Endodermal cell (in vitro differentiated cells): ENCODE measurements at places on chromosomes 5 and 9. TPM values are rescaled to one million over a fixed set of nuclear protein-coding genes. Genes with fewer than 3 reads are reported as not detected.
A peak's percentile ranks its signal among the peaks of the same experiment; 100 is the strongest.

- no peaks in the 10 kb centered on the region for H3K27me3 ChIP-seq
- H3K36me3 ChIP-seq: peaks cover 34% of the 10 kb centered on the region
- no peaks in the 10 kb centered on the region for H3K4me1 ChIP-seq
Measured at GRCh38 chr9:136860933-136861873, 4.9 kb downstream of the EDF1 start.

DNA sequence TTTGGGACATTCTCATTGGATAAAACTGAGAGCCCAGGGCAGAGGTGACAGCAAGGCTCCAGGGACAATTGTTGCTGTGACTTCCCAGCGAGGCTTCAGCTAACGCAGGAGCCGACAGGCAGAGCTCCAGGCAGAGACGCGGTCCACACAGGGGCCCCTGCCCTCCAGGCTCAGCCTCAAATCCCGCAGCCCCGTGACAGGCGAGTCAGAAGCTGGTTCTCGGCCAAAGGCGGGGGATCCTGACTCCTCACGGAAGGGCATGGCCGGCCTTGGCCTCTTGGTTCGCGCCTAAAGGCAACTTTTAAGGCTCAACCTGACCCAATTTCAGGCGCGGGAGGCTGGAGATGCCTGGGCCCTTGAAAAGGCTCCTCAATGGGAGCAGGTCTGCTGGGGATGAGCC lies 21.3 kb downstream of the SLC12A7 start:
- no peak overlapping the region for H3K4me3 ChIP-seq
- peaks cover 20% of the 10 kb centered on the region for H3K36me3 ChIP-seq
- peak overlapping the region; percentile 57 for H3K27ac ChIP-seq
- H3K4me1 ChIP-seq: no peaks in the 10 kb centered on the region
- DNase-seq: no peak
- H3K27me3 ChIP-seq: no peaks in the 10 kb centered on the region

- no peaks in the 10 kb centered on the region for H3K27me3 ChIP-seq
- peaks cover 67% of the 10 kb centered on the region for H3K36me3 ChIP-seq
- no peaks in the 10 kb centered on the region for H3K4me1 ChIP-seq
Measured at GRCh38 chr5:135332519-135333150, 66.4 kb downstream of the MACROH2A1 start.

DNA sequence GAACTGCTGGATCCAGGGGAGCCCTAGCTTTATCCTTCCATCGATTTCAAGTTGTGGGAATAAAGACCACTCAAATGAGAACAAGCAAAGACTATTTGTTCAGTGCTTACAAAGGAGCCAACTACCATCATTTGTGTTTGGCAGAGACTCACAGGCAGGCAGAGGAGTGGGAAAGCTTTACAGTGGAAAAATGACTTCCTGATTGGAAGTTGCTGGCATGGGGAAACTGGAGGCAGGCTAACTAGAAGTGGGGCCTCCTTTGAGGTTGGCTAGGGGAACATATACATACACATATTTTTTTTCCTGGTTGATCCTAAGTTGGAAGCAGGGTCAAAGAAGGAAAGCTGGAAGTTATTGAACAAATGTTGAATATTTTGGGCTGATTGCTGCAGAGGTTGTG lies 121.7 kb downstream of the ACTBL2 start:
- H3K4me1 ChIP-seq: no peaks in the 10 kb centered on the region
- no peak for DNase-seq
- H3K36me3 ChIP-seq: no peaks in the 10 kb centered on the region
- H3K27me3 ChIP-seq: no peaks in the 10 kb centered on the region
- H3K4me3 ChIP-seq: no peak overlapping the region
- no peak overlapping the region for H3K27ac ChIP-seq

DNA sequence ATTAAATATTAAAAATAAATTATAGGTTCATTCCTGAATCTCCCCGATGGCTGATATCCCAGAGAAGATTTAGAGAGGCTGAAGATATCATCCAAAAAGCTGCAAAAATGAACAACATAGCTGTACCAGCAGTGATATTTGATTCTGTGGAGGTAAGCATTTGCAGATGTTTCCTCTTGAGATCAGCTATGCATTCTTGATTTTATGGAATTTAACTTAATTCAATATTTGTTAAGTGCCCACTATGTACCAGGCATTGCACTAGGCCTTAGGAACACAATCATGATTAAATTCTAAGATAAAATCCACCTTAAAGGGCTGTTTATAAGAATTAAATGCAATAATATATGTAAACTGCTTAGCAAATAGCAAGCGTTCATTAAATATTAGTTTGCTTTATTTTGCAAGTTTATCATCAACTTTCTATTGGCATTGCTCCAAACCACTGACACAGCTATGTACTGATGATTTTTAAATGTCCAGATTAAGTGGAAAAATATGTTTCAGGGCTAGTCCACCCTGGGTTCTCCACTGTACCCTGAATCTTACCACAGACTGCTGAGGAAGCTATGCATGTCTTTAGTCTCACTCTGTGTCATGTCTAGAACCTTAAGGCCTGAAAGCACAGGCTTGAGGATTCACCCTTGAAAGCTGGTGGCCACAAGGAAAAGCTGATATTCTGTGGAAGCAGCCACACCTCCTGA lies 33.2 kb downstream of the SLC22A4 start:
- H3K4me1 ChIP-seq: peaks cover 10% of the 10 kb centered on the region
- no peak overlapping the region for H3K27ac ChIP-seq
- no peaks in the 10 kb centered on the region for H3K36me3 ChIP-seq

- DNase-seq: no peak
- no peaks in the 10 kb centered on the region for H3K36me3 ChIP-seq
- H3K27me3 ChIP-seq: no peaks in the 10 kb centered on the region
- H3K4me1 ChIP-seq: no peaks in the 10 kb centered on the region
- H3K4me3 ChIP-seq: no peak overlapping the region
Measured at GRCh38 chr5:55600497-55601203, 65.9 kb upstream of the PLPP1 start.

GRCh38 chr5:21680196-21680595 lies 1172.9 kb downstream of the CDH12 start:
- no peaks in the 10 kb centered on the region for H3K4me1 ChIP-seq
- H3K4me3 ChIP-seq: no peak overlapping the region
- H3K27me3 ChIP-seq: no peaks in the 10 kb centered on the region

DNA sequence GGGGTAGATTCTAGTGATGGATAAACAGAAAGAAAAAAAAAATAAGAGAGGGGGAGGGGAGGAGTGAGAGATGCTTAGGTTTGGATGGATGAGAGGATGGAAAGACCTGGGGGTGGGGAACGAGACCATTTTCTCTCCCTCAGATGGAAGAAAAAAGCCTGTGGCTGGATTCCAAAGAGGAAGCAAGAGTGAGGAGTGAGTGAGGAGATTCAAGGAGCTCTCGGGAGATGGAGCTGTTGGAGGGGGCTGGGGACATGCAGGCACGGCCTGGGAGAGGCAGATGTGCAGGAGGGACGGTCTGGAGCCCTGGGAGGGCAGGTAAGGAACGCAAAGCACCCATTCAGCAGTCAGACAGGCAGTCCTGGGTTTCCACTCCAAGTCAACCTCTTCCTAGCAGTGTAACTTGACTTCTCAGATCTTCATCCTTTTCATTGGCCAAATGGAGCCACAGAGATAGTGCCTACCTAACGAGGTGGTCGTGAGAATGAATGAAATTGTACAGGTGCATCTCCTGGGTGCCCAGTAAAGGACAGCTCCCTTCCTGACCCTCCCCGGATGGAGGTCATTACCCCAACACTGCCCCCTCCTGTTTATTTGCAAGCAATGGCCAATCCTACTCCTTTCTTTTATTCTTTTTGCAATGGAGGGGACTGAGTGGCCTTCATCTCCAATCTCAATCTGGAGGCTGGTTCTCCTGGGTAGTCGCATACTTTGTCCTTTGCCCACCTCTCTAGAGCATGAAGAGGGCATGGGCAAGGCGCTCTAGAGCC lies 52.2 kb downstream of the PCDH1 start:
- peaks cover 4% of the 10 kb centered on the region for H3K4me1 ChIP-seq
- H3K27ac ChIP-seq: no peak overlapping the region
- H3K4me3 ChIP-seq: no peak overlapping the region
- H3K36me3 ChIP-seq: no peaks in the 10 kb centered on the region
- H3K27me3 ChIP-seq: no peaks in the 10 kb centered on the region

The LECT2 gene
- total RNA-seq: not detected in 2 replicates

The LCN6 gene
- total RNA-seq: not detected in 3 replicates

The ZNF354C gene
- total RNA-seq: 4.8 and 5.2 TPM in 2 replicates

The UGT3A1 gene
- total RNA-seq: 4.2 and 4.7 TPM in 2 replicates

The CARD19 gene
- 16.4 and 18.1 TPM in 2 replicates for total RNA-seq

The ACOT12 gene
- 0.42 TPM in 1 of 2 replicates, not detected in the other for total RNA-seq
